IMR-90 (cell line): ENCODE measurements at places on chromosomes 16 and 17. TPM values are rescaled to one million over a fixed set of nuclear protein-coding genes. Genes with fewer than 3 reads are reported as not detected.

DNA sequence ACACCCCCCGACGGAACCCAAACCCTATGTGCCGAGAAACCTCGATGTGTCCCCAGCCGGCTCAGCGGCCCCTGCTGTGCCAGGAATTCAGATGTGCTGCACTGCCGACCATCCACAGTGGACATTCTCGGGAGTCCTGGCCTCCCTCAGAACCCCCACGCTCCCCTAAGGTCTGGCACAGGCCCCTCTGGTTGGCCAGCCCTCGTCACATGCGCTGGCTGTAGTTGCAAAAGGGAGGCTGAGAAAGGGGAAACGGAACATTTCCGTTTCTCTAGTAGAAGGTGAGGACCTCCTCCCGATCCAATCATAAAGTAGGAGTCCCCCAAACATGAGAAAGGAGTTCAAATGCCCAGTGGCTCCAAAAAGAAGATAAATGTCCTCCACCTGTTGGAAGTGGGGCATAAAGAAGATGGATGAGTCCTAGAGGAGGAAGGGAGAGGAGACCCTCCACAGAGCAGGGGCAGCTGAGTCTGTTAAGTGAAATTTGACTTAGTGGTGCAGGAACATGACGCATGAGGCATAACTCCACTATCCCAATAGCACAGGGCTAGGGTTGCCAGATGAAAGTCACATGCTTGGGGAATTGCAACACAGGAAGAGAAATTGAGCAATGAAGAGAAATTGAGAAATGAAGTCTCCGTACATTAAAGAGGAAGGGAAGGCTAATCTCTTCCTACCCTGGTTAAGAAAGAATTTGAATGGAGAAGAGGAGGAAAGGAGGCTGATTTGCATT, 49.3 kb upstream of the WSB1 start:
- DNase-seq, result peak; percentile 96
- H3K36me3 ChIP-seq, result no peaks in the 10 kb centered on the region
- peaks cover 18% of the 10 kb centered on the region for H3K4me1 ChIP-seq
- peak overlapping the region; percentile 78 for H3K27ac ChIP-seq

- no peak for DNase-seq
- no peak overlapping the region for H3K27ac ChIP-seq
- H3K27me3 ChIP-seq, result no peaks in the 10 kb centered on the region
- peaks cover 11% of the 10 kb centered on the region for H3K36me3 ChIP-seq
- H3K4me3 ChIP-seq, result no peak overlapping the region
- H3K4me1 ChIP-seq, result peaks cover 3% of the 10 kb centered on the region
Measured at GRCh38 chr16:85773044-85773443, 22.1 kb upstream of the C16orf74 start.

Gene SOX15
- polyA plus RNA-seq, result 0.62 and 1.0 TPM in 2 replicates

DNA sequence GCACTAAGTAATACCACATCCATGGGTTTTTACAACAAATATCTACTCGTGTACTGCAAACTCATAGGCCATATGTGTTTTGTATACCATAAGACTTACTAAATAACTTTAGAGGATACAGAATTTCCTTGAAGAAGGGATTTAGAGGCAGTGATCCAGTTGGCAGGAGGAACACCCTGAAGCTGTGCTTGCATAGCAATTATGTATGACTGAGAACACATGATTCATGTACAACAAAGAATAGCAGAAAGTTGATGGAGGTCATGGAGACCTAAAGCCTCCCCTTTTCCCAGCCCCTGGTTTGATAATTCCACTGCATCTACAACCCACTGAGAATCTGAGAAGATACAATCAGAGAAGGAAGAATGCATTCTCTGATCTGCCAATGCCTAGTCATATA, 83.8 kb upstream of the PMFBP1 start:
- H3K4me3 ChIP-seq, result no peak overlapping the region
- H3K36me3 ChIP-seq, result no peaks in the 10 kb centered on the region
- H3K27me3 ChIP-seq, result no peaks in the 10 kb centered on the region
- DNase-seq, result no peak
- H3K27ac ChIP-seq, result no peak overlapping the region

Gene TNK1
- 0.44 and 0.55 TPM in 2 replicates for polyA plus RNA-seq

DNA sequence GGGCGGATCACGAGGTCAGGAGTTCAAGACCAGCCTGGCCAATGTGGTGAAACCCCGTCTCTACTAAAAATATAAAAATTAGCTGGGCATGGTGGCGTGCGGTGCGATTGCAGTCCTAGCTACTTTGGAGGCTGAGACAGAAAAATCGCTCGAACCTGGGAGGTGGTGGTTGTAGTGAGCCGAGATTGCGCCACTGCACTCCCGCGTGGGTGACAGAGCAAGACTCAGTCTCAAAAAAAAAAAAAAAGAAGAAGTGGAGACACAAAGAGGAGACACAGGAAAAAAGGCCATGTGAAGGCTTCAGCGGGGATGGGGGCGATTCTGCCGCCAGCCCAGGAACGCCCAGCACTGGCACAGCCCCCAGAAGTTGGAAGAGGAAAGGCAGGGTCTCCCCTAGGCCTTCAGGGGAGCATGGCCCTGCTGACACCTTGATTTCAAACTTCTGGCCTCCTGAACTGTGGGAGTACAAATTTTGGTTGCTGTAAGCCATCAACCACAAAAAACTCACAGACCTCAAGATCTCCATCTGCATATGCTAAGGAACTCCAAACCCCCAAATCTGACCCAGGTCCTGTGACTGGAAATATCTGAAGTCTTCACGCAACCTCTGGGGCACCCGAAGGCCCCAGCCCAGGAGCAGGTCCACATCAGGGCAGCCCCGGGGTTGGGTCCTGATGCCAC, 7.0 kb downstream of the SGSH start:
- H3K4me1 ChIP-seq, result no peaks in the 10 kb centered on the region
- H3K27ac ChIP-seq, result no peak overlapping the region
- no peak for DNase-seq

DNA sequence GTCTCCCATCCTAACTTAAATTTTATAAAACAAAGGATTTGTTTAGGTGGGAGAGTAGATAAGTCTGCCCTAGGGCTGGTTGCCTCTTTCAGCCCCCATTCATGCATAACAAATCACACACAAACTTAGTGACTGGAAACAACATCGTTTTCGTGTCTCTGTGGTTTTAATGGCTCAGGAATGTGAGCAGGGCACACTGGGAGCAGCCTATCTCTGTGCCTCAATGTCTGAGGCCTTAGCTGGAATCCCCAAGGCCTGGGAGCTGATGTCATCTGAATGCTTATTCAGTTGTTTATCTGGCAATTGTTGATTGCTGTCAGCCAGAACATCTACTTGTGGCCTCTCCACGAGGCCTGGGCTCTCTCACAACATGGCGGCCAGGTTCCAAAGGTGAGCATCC, 101.9 kb upstream of the HSBP1 start:
- H3K27ac ChIP-seq, result no peak overlapping the region
- H3K36me3 ChIP-seq, result no peaks in the 10 kb centered on the region
- no peak overlapping the region for H3K4me3 ChIP-seq

DNA sequence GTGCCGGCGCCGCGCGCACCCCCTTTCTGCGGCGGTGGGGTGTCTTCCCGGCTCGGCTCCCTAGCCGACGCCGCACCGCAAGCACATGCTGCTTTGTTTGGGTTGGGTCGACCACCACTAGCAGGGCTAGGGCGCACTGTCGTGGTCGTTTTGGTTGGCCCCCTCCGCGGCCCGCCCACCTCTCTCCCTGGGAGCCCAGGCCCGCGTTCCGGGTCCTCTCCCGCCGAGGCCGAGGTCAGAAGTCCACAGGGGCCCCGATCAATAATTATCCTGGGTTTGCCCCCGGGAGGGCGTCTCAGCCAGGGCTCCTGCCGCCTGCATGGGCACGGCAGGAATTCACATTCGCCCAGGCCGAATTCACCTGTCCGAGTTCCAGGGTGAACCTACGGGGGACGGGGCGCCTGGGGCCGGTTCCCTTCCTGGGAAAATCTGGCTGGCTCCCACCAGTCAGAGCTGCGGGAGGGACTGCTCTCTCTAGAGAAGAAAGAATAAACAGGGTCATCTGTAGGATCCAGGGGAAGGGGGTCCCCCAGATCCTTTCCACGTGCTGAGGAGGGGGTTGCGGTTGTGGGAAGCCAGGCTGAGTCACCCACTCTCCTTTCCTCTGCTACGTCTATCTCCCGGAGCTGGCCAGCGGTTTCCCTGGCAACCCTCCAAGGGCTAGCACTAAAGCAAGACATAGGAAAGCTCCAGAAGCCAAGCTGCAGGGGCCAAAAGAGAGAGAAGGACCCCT, 584 bp upstream of the STAT5B start:
- H3K27me3 ChIP-seq, result no peaks in the 10 kb centered on the region
- peak overlapping the region; percentile 77 for H3K4me3 ChIP-seq
- no peaks in the 10 kb centered on the region for H3K36me3 ChIP-seq
- DNase-seq, result peak; percentile 88

GRCh38 chr17:77246110-77247047, 105.6 kb downstream of the SEC14L1 start:
- peak overlapping the region; percentile 38; the same call in 1 of the 2 replicates for H3K27ac ChIP-seq
- no peaks in the 10 kb centered on the region for H3K36me3 ChIP-seq
- no peak for DNase-seq
- H3K27me3 ChIP-seq, result no peaks in the 10 kb centered on the region; the same call in 1 of the 2 replicates
- peaks cover 4% of the 10 kb centered on the region; the same call in 1 of the 2 replicates for H3K4me1 ChIP-seq

DNA sequence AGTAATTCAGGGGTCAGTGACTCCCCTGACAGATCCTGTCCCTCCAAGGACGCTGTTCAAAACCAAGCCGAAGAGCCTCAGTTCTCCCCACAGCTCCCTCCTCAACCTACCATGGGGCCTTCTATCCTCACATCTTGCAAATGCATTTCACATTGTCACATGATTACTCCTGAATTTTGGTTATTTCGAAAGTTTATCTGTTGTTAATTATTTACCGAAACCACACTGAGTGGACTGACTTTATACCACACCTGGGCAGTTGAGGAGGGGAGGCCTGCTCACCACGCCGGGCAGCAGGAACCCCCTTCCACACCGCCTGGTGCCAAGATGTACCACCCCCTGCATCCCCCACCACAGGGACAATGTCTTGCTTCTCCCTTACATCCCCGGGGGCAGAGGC, 4.7 kb downstream of the TIMP2 start:
- DNase-seq, result no peak
- peaks cover 43% of the 10 kb centered on the region for H3K4me1 ChIP-seq
- peaks cover 11% of the 10 kb centered on the region for H3K36me3 ChIP-seq
- no peak overlapping the region for H3K4me3 ChIP-seq
